ENCODE measurements at places on chromosomes 3 and 15.

DNA sequence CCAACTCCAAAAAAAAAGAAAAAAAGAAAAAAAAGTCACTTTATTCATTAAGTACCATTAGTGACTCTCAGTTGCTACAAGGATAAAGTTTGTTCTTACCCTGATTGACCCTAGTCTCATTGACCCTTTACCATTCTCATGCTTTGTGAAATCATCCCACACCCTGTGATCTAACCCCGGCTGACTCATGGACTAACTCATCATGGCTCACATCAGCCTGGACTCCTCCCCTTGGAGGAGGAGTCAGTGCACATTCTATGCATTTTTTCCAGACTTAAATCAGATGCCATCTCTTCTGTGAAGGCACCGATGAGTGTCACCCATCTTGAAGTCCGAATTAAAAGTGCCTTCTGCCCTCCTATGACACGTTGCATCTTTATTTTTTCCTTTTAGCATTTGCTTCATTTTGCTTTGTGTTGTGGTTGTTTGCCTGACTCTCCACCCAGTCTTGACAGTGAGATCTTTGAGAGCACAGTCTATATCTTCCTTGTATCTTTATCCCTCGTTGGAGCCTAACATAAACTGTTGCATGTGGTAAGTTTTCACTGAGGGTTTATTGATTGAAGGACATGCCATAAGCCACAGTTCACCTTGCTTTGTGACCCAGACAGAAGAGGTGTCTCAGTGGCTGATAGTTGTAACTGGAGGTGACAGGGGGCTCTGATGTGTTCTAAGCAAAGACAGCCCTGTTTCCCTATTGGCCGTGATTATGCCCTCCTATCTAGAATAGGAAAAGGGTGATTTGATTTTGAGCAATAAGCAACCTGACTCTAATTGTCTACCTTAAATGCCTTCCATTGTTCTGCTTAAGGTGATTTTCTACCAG lies 72.1 kb downstream of the IL1RAP start:
- DNase-seq: no peak

GRCh38 chr15:90004671-90005070 lies 3.5 kb downstream of the ZNF710 start:
- no peak for DNase-seq

DNA sequence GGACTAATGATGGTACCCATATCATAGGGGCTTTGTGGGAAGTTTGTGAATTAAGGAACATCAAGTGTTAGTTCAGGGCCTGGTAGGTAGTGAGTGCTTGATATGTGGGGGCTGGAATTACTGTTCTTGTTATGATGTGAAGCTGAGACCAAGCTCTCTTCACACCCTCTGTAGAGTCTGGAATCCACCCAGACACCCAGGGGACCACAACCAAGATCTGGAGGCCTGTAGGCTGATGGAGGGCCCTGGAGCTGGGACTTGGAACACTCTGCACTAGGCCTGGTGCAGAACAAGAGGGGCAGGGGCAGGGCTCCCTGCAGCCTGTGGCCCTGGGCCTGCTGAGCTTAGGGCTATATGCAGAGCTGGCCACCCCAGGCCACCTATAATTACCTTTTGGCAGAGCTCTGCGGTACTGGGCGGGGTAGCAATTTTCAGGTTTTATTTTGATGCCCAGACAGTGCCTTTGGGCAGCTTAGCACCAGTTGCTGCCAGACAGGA lies 13.1 kb upstream of the PRKCD start:
- DNase-seq: no peak

- peak; percentile 10 for DNase-seq
Measured at GRCh38 chr15:39171944-39172368, 408.9 kb upstream of the THBS1 start.

- no peak for DNase-seq
Measured at GRCh38 chr3:20930034-20930433, 744.0 kb upstream of the SGO1 start.

GRCh38 chr3:111738238-111738637 lies 120.8 kb upstream of the PHLDB2 start:
- no peak for DNase-seq

DNA sequence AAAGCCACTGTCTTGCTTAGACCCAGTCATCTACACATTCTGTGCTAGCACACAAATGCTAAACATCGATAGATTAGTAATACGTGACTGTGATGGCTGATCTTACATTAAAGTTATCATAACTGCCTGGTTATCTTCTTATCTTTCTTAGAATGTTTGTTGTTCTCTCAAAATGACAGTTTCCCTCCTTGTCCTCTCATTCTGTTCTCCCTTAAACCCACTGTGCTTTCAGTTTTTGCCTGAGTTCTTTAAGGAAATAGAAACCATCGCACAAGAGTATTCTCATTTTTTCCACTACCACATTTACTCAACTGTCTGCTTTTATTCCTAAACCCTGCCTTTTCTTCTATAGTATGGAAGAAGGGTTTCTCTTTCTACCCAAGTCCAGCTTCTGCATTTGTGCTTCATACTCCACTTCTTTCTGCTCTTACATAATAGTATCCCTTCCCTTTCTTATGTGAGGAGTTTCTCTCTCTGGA lies 17.1 kb downstream of the STX19 start:
- DNase-seq: no peak

DNA sequence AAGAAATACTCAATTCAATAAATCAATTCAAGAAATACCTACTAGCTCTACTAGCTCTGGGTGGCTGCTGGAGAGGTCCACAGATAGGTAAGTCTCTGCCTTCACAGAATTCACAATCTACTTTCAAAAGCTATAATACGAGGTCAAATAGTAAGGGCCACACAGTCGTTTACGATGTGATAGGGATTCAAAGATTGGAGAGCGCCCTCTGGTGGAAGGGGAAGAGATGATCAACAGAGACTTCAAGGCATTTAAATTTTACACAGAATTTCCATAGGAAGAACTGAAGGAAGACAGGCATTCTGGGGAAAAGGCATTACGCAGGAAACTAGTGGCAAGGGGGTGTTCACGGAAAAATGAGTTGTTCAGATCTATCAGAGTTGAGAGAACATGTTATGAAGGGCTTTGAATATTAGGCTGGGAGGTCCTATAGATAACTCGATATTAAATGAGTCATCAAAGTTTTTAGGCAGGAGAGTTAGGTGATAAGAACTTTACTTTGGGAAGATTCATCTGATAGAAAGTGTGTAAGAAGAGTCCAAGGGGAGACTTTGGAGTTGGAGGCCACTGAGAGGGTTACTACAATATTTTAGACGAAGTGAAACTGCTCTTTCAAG lies 128.8 kb downstream of the FRMD5 start:
- DNase-seq: peak; percentile 9

DNA sequence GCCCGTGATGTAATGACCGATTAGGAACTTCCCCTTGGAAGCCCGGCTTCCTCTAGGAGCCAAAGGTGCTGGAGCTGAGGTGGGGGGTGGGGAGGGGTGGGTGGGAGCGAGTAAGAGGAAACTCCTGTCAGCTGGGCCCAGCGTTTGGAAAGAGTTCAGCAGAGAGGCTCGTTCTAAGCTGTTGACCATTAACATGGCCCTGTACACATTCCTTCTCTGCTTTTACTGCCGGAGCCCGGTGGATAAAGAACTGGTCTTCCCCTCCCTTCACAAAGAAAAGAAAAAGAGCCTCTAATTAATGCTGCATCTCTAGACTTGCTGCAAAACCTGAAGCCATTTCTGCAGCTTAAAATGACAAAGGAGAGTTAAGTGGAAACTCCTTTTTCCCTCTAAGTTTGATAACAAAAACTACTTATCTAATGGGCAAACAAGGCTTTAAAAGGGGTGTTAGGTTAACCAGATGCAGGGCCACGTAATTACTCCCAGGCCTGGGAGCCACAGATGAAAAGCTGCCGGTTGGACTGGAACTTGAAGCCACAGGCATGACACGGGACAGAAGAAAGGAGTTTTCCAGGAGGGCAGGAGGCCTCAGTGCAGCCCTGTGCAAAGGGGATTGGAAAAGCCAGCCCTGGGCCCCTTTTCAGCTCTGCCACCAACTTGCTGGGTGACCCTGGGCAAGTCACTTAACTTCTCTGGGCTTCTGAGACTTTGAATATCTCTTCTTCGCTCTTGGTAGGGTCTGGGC lies 71.3 kb downstream of the SMAD6 start:
- no peak for DNase-seq

- no peak for DNase-seq
Measured at GRCh38 chr3:171283183-171283847, 176.9 kb downstream of the TNIK start.

- DNase-seq: no peak
Measured at GRCh38 chr3:187025656-187026316, 95.5 kb downstream of the ST6GAL1 start.

All from activated CD8-positive, alpha-beta memory T cell treated with anti-CD3 and anti-CD28 coated beads for 48 hours (primary cell).